PC-9 (cell line): ENCODE measurements at places on chromosomes 12 and 14.

GRCh38 chr14:86299994-86300393, 770.0 kb downstream of the FLRT2 start:
- DNase-seq, result no peak

DNA sequence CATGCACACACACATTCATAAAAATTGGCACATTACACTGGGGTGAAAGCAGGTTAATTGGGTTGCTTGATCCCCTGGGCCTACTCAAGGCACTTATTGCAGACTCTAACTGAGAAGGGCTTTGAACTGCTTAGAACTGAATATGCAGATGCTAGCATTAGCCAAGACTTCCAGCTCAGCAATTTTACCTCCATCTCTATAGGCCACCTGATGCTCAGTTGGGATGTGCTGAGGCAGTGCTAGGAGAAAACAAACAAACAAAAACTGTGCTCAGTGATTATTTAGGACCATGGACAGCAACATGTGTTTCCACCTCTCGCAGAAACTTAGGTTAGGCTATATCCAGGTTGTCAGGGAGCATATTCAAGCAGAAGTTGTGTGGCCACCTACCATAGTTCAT, 124.8 kb upstream of the WSCD2 start:
- DNase-seq, result no peak

GRCh38 chr14:21248739-21249411, 20.4 kb downstream of the HNRNPC start:
- no peak for DNase-seq

- peak; percentile 81 for DNase-seq
Measured at GRCh38 chr12:7959701-7960121, 23.7 kb upstream of the SLC2A3 start.

- DNase-seq, result no peak
Measured at GRCh38 chr12:57816001-57816854, 2.3 kb downstream of the AVIL start.

- no peak for DNase-seq
Measured at GRCh38 chr12:49276304-49277290, 11.7 kb downstream of the TUBA1C start.

GRCh38 chr12:19245666-19246065, 116.1 kb downstream of the PLEKHA5 start:
- no peak for DNase-seq

DNA sequence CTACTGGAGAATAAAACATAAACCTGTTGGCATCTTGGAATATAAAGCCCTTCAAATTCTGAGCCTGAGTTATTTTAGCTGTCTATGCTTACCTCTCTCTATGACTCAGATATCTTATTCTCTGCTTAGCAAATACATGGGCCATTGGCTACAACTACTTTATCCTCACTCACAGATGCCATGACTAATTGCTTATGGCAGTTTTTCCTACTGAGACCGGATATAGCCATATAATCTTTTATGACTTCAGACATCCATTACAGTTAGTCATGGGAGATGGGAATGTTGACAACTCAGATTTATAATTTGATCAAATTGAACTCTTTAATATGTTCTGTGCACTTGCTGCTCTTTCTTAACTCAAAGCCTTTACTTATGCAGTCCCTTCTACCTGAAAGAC, 502.4 kb upstream of the ATP2B1 start:
- DNase-seq, result no peak

GRCh38 chr12:57010627-57011247, 4.4 kb upstream of the ZBTB39 start:
- DNase-seq, result no peak

GRCh38 chr12:57795354-57795753, 12.8 kb downstream of the TSFM start:
- no peak for DNase-seq

- DNase-seq, result no peak
Measured at GRCh38 chr14:82422230-82422629, 888.6 kb upstream of the SEL1L start.

GRCh38 chr12:15796493-15797141, 7.4 kb upstream of the EPS8 start:
- peak; percentile 79 for DNase-seq

DNA sequence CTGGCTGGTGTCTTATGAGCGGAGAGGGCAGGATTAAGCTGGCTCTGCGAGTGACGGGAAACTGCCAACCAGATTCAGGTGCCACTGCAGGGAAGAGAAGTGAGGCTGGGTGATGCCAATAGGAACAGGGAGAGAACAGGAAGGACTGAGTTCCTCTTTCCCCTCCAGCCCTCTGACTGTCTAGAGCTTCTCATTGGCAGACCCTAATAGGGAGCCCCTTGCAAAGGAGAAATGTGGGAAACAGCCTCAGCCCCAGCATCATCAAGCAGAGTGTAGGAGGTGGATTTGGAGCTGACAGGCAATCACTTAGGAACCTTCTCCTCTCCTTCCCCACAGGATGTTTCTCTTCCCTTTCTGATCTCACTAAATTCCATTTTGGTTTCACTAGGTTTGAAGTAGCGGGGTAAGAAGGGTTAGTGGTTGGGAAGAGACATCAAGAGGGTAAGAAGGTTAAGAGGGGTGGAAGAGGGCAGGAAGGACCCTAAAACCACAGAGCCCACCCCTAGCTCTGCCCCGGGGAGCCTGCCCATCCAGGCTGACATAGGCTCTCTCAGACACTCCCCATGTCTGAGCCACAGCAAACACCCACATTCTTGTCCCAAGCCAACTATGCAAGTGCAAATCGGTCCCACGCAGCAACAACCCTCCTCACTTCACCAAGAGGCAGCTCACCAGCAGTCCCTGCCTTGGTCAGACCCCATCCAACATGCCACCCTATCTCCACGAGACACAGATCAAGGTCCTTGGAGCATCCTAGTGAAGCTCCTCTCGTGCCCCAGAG, 111.1 kb downstream of the STAB2 start:
- DNase-seq, result no peak

GRCh38 chr12:114955414-114956014, 271.5 kb upstream of the TBX3 start:
- no peak for DNase-seq

GRCh38 chr12:31005256-31005943, 68.3 kb upstream of the DDX11 start:
- no peak for DNase-seq

DNA sequence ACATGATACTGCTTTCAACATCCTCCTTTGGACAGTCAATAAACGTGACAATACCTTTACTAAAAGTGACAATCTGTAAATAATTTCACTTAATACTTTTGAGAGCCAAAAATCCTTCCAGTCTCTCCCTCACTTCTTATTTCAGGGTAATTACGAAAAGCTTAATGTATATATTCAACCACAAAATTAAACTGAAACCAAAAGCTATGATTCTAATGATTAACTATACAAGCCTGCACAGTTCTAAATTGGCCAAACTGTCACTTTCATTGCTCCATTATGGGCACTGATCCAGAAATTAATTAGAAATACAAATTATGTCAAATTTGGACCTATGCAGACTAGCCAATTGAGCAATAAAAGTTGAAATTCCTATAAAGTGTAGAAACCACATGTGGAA, 696.5 kb upstream of the MIS18BP1 start:
- no peak for DNase-seq

DNA sequence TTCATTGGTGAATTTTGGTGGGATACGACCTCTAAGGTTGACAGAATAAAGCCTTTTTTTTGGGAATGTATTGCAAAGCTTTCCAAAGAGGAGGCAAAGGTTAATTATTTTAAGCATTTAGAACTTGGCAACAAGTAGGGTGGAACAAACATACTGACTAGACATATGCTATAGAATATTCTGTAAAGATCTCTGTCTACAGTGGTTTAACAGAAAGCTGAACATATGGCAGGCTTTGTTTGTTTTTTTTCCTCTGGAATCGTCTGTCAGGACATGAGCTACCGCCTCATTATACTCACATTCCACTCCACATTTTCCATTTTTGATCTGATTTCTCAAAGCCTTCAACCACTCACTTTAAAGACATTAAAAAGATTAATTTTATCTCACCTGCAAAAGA, 153.4 kb upstream of the PELI2 start:
- DNase-seq, result no peak

- no peak for DNase-seq
Measured at GRCh38 chr12:6284273-6284672, 26.2 kb upstream of the PLEKHG6 start.

DNA sequence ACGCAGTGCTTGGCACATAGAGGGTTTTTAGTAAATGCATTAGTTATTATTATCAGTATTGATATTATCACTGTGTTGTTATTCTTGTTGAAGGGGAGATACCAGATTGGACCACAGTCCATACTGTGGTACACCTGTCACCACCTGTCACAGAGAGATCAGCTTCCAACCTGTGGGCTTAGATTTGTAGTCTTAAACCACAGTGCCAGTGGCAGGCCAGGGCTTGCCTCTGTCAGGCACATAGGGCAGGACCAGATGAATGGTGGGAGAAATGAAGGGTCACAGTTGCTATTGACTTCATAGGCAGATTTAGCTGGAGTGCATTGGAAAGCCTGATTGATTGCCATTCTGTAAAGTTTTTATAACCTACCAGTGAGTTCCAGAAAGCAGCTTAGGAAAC, 35.1 kb downstream of the ARL1 start:
- no peak for DNase-seq

GRCh38 chr14:68285421-68286179, 466.0 kb downstream of the RAD51B start:
- DNase-seq, result no peak

GRCh38 chr14:61147381-61147821, 133.7 kb downstream of the TMEM30B start:
- DNase-seq, result no peak

DNA sequence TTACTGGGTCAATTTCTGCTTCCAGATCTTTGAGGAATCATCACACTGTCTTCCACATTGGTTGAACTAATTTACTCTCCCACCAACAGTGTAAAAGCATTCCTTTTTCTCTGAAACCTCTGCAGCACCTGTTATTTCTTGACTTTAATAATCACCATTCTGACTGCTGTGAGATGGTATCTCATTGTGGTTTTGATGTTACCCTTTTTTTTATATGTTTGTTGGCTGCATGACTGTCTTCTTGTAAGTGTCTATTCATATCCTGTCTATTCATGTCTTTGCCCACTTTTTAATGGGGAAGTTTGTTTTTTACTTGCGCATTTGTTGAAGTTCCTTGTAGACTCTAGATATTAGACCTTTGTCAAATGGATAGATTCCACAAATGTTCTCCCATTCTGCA, 324.9 kb downstream of the NAV3 start:
- no peak for DNase-seq

- no peak for DNase-seq
Measured at GRCh38 chr12:52351196-52352059, 15.9 kb downstream of the KRT85 start.

- DNase-seq, result no peak
Measured at GRCh38 chr14:94663538-94663937, 51.3 kb downstream of the SERPINA3 start.

DNA sequence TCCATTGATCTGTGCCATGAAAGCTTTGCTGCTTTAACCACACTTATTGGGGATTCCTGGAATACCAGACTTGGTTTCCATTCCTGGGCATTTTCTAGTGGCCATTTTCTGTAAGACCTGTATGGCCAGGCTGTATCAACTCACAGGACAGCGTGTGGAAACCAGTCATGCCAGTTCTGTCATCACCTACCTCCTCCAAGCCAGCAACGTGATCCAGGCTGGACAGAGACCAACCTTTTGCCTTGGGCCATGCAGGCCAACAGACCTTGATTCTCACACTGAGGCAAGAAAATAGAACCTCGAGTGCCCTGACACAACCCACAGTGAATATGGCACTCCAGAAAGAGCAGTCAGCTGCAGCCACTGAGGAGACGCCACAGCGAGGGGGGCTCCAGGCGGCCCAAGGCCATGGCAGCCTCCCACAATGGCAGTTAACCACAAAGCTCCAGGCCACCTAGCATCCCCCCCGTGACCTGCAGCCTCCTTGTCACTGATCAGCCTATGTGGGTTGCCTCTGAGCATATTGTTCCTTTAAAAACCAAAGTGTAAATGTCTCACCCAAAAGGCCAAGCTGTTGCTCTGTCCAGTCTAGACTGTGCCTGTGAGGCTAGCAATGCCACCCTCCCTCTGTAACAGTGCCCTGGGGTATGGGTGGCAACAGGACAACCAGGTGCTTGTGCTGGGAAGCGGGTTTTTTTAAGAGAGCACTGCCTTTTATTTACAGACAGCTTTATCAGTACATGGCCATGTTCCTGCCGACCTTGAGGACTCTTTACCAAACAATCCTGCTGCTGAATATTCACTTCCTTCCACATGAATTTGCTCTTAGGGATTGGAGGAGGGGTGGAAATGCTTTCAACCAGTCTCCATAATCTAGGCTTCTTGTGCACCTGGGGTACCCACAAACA, 168.7 kb upstream of the HIF1A start:
- DNase-seq, result peak; percentile 89
